ENCODE measurements at places on chromosomes 4 and X.

DNA sequence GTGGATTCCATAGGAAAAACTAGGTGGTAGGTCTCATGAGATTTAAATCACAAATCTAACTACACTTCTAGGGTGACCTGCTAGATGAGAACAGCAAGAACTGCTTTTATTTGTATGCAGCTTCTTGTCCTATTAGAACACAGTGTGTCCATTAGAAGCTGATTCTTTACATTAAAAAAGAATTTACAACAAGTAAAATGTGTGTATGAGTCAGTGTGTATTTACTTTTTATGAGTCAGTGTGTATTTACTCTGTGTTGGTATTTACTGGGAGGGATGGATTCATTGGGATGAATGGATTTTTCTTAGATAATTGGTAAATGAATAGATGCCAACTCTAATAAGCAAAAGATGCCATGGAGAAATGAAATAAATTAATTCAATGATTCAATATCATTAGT is 40.6 kb upstream of the XPNPEP2 start:
- no peak for DNase-seq

DNA sequence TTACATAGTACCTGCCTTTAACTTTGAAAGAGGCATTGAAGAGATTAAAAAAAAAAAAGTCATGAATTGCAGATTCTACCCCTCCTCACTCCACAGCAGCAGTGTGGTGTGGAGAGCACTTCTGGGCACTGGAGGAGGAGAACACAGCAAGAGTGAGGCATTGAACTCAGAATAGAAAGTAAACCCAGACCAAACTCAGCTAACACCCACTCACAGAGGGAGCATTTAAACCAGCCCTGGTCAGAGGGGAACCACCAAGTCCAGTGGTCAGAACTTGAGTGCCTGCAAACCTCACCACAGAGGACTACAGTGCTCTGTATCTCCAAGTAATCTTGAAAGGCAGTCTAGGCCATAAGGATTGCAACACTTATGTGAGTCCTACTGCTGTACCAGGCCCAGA is 15.6 kb upstream of the UGT2A1 start:
- DNase-seq = no peak

DNA sequence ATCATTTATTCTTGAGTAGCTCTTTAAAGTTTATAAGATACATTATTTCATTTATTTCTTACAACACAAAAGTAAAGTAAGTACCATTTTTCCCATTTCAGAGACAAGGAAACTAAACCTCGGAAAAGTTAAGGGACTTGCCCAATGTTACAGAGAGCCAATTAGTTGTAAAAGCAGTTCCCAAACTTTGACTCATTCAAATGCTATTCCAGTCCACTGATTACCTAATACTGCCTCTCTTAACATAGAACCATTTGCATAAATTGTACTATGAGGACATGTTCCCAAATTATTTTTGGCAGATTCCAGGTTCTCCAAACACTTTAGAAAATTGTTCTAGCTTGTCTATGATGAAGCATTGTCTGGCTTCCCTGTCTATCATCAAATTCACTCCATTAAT is 45.6 kb upstream of the GRIA3 start:
- no peak for DNase-seq

GRCh38 chr4:77471821-77472495 is 133.7 kb upstream of the CXCL13 start:
- no peak for DNase-seq

GRCh38 chr4:154032914-154033313 is 244.0 kb upstream of the SFRP2 start:
- no peak for DNase-seq

- no peak for DNase-seq
Measured at GRCh38 chr4:184695178-184695896, 38.6 kb downstream of the CENPU start.

DNA sequence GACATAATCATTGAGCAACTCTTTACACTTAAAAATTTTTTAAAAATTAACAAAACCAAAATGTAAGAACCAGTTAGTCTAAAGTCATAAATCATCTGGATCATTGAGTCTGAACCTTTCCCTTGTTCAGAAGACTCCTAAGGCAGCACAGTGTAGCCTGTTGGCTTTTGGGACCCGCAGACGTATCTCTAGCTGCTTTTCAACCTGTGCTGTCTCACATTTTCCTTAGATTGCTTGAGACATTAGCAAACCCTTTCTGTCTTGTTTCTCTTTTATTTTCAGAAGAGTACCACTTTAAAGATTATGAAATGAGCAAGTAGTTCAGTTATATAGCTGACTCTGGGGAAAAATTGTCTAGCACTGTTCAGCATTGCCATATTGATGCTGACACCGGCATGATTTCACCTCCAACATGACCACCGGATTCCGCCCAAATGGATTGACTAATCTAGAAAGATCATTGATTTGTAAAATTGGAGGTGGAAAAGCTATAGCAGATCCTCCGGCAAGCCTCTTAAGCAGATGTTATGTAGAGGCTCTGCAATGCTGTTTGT is 8.9 kb downstream of the TCEANC start:
- no peak for DNase-seq

DNA sequence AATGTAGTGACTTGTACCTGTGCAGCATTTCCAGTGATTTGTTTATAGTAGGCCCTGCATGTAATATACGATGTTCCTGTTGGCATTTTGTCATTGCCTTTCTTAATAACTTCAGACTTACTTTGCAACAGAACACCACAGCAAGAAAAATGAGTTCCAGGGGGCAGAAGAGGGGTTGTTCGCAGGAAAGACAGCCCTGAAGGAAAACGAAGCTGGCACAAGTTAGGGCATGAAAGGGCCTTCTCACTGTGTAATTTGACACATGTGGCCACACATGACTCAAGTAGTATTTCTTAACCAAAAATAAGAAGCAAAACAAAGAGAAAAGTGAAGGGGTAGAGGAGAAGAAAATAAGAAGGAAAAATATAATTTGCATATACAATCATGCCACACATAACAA is 265.8 kb upstream of the SMIM31 start:
- no peak for DNase-seq

- no peak for DNase-seq
Measured at GRCh38 chrX:15926622-15927021, 72.0 kb upstream of the AP1S2 start.

DNA sequence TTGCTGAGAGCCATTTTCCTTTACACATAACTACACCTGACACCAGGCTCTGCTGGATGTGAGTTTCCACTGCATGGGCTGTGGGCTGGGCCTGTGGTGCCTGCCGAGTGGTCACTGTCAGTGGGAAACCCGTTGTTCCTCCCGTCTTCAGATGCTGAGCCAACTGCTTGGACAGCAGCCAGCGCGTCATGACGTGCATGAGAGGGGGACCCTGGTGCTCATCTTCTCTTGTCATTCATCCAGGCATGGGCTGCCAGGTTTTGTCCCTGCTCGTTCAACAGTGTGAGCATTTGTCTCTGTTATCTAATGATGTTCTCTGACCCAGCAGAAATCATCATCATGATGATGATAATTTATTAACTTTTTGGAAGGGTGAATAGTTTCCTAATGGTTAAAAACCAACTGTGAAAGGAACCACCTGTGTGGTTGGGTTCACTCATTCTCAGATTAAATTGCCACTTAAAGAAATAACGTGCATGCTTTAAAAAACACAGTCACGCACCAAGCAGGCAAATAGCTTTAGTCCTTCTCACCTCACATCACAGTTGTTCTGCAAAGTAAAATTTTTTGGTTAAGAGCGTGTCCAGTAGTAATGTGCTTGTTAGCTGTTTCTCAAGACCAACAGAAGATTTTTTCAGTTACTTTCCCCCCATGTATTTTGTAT is 19.9 kb upstream of the CLDN34 start:
- DNase-seq = no peak

DNA sequence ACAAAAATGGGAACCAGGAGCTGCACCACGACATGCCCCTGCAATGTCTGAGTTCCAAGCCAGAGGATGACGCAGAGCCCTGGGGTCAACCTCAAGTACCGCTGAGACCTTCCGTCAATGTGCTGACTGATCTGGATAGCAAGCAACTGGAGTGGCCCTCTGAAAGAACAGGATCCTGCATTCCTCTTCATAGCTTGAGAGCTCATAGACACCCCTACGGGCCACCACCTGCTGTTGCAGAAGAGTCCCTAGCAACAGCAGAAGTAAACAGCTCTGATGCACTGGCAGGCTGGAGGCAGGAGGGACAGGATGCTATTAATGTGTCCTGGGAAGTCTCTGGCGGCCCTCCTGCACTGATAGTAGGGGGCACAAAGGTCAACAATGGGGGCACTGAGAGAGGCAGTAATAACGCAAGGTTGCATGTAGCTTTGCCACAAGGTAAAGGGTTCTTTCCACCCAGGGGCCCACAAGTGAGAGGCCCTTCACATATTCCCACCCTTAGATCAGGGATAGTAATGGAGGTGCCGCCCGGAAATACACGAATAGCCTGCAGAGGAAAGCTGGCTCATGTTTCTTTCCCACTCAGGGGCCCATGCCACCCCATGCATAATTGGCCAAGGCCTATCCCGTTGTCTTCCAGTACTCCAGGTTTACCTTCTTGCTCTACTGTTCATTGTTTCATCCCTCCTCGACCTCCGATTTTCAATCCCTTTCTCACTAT is 1.3 kb downstream of the PRR32 start:
- DNase-seq = no peak

GRCh38 chr4:19880206-19880605 is 371.5 kb upstream of the SLIT2 start:
- DNase-seq = peak; percentile 28

GRCh38 chrX:38973322-38973721 is 172.1 kb downstream of the MID1IP1 start:
- peak; percentile 46 for DNase-seq

GRCh38 chrX:141641138-141641537 is 51.6 kb downstream of the SPANXA2 start:
- DNase-seq = no peak

DNA sequence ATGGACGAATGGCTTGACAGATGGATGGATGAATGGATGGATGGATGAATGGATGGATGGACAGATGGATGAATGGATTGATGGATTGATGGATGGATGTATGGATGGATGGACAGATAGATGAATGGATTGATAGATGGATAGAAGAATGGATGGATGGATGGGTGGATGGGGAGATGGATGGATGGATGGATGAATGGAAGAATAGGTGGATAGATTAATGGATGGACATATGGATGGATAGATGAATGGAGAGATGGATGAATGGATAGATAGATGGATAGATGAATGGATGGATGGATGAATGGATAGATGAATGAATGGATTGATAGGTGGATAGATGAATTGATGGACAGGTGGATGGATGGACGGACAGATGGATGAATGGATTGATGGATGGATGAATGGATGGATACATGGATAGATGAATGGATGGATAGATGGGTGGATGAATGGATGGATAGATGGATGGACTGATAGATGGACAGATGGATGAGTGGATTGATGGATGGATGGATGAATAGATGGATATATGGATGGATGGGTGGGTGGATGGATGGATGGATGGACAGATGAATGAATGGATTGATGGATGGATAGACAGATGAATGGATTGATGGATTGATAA is 33.9 kb downstream of the PSAPL1 start:
- DNase-seq = no peak

- peak; percentile 4 for DNase-seq
Measured at GRCh38 chr4:167233685-167234315, 494 bp downstream of the SPOCK3 start.

GRCh38 chr4:73607375-73608033 is 12.7 kb downstream of the RASSF6 start:
- DNase-seq = no peak

DNA sequence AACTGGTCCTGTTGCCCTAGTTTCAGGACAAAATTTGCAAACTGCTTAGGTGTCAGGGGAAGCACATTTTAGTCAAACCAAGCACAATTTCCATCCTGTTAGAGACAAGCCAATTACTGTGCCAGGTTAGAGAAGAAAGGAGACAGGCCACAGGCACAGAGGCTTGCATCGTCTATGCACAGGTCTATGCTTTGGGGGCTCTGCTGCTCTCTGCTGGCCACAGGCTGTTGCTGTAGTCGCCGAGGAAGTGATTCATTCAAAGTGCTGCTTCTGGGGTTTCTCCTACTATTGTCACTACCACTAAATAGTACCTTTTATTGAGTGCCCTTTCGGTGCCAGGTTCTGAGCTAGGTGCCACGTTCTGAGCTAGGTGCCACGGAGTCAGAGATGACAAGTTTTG is 45.5 kb downstream of the VGLL1 start:
- DNase-seq = peak; percentile 67

- peak; percentile 8 for DNase-seq
Measured at GRCh38 chrX:68902706-68903504, 74.1 kb downstream of the EFNB1 start.

DNA sequence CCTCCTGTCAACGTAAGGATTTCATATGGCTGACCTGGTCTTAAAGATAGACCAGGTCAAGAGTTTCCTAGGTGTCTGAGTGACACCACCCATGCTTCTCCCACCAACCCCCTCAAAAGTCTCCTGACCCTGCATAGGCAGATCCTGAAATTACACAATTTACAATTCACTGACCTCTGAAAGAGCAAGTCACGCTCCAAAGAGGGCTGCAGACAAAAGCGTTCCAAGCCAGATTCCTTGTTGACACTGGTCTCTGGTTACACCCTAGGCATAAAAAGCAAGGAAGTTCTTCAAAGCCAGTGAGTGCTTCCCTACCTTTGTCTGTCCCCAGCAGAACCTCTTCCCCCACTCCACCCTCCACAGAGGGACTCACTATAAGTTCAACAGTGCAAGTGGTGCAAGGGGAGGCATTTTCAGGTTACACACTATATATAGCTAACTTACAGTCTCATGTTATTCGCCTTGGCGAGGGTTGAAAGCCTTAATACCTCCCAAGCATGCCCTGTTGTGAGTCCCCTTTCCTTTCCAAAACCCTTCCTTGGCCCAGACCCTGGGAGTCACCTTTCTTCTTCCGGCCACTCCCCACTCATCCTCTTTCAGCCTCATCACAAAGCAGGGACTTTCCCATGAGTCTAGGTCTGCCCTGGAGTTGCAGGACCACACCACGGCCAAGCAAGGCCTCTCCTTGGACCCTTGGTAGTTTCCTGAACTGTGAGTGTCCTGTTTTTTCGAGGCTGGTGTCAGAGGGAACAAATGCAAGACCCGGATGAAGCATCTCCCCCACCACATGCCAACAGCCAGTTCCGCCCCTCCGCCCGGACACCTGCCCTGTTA is 58.0 kb upstream of the KLF3 start:
- no peak for DNase-seq

DNA sequence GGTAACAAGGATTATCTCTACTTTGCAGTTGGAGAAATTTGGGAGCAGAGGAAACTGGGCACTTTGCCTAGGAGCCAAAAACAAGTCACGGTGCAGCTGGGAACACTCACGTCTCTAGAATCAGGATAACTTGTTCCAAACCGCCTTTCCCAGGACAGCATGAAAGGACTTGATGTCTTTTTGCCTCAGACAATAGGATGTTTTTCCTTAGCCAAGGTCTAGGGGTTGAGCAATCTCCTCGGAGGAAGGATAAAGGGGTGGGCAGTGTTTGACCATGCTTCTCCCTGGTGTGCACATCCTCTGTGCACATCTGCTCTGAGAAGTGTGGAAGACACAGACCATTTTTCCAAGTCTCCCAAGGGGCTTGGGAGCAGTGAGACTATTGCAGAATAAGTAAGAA is 1.7 kb upstream of the SPARCL1 start:
- DNase-seq = peak; percentile 95
